PC-9 (cell line): ENCODE measurements at places on chromosomes 6 and 20.
A peak's percentile ranks its signal among the peaks of the same experiment; 100 is the strongest.

- no peak for DNase-seq
These were observed 107.3 kb downstream of the UST start for GRCh38 chr6:148854096-148854495.

DNA sequence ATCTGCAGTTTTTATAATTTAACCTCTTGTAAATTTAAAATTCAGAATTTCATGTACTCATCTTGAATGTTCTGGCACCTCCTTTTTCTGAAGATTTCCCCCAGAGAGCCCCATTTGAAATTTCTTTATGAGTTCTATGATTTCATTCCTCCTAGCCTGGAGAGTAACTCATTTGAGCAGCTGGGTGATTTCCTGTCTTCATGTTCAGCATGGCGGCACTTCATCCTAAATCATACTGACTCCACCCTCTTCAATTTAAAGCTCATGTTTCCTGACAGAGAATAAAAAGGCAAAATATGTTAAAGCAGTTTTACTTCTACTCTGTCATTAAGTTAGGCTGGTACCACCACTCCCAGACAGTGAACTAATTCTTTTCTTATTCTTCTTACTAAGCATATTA is 250.9 kb upstream of the POU3F2 start:
- DNase-seq: no peak

- DNase-seq: no peak
These were observed 337.6 kb downstream of the BTBD9 start for GRCh38 chr6:38302081-38302480.

GRCh38 chr6:43096451-43097097 is 20.5 kb downstream of the PTK7 start:
- peak; percentile 98 for DNase-seq

- DNase-seq: peak; percentile 70
These were observed 5.3 kb upstream of the BPIFB1 start for GRCh38 chr20:33277471-33278441.
